ENCODE measurements at places on chromosomes 13 and 19.

DNA sequence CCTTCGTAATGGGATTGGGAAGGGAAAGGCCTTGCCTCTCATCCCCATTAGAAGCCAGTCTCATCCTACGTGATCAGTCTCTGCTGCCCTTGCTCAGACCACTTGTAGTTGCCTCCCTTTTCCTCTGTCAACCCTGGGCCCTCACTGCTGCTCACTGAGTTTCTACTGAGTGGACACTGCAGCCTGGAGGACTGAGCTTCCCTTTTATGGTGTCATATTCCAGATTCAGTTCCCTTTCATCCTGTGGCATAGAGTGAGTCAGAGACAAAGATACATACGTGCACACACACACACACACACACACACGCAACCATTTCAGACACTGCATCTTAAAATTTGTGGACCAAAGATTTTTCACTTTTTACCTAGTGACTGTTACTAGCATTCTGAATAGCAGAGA lies 56.6 kb downstream of the COG3 start:
- DNase-seq, result no peak

DNA sequence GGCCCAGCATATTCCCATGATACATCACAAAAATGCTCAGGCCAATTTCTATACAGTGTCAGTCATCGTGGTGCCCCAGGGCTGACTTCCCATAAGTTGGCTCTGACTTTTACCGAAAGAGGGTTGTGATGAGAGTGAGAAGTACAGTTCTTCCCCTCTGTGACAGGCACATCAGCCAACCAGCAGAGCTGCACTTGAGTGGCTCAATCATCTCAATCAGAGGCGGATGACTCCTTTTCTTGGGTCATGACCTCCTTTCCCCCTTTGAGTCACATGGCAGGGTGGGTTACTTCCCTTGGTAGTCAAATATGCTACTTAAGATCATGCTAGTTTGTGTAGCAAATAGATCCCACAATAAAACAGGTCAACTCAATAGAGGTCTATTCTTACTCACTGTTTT lies 6.9 kb upstream of the AMER2 start:
- DNase-seq, result no peak

DNA sequence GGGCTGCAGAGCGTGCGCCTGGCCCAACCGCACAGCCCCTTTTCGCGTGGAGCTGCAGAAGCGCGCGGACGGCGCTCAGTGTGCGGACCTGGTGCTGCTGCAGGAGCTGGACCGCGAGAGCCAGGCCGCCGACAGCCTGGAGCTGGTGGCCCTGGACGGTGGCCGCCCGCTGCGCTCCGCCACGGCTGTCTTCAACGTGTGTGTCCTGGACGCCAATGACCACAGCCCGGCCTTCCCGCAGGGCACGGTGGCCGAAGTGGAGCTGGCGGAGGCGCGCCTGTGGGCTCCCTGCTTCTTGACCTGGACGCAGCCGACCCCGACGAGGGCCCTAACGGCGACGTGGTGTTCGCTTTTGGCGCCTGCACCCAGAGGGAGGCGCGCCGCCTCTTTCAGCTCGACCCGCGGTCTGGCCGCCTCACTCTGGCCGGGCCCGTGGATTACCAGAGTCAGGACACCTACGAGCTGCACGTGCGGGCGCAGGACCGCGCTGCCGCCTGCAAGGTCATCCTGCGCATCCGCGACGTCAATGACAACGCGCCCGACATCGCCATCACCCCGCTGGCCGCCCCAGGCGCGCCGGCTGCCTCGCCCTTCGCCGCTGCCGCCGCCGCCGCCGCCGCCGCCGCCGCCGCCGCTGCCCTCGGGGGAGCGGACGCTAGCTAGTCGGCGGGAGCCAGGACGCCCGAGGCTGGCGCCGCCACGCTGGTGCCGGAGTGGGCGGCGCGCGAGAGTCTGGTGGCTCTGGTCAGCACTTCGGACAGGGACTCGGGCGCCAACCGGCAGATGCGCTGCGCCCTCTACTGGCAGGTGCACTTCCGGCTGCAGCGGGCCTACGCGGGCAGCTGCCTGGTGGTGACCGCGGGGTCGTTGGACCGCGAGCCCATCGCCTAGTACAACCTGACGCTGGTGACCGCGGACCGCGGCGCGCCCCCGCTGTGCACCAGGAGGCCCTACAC lies 172.2 kb downstream of the OLFM4 start:
- no peak for DNase-seq

GRCh38 chr19:45730368-45731288 lies at the start of gene FBXO46:
Gene FBXO46 (minus strand): TSS chr19:45730896. CDS start chr19:45713495, 17,401 bp downstream.
- DNase-seq, result peak; percentile 80

- no peak for DNase-seq
These were observed 5.7 kb downstream of the TLE5 start for GRCh38 chr19:3056417-3057088.

DNA sequence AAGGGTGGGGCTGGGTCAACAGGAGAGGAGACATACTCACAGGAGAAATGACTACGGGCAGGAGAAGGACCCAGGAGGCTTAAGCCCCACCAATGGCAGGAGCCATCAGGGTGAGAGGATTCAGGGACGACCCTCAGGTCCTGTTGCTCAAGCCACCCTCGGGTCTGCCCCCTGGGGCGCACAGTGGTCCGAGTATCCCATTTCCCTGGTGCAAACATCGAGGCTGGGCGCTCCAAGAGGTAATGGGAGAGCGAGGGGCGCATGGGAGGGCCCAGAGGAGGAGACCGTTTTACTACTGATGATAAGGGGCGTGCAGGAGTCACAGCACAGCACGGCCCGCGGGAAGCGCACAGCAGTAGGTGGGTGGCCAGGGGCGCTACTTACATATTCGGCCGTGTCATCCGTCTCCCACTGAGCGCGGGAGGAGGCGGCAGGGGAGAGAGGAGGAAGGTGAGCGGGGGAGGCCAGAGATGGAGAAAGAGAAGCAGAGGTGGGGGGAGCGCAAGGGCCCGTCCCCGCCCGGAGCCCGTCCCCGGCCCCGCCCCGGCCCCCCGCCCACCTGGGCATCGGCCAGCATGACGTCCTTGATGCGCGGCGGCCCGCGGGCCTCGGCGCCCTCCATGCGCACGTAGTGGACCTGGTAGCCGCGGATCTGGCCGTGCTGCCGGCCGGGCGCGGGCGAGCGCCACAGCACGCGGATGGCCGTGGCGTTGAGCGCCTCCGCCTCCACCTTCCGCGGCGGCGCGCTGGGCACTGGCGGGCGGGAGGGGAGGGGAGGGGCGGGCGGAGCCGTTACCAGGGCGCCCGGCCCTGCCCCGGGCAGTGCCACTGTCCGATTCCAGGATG lies 111.5 kb downstream of the PTPRS start:
- no peak for DNase-seq

DNA sequence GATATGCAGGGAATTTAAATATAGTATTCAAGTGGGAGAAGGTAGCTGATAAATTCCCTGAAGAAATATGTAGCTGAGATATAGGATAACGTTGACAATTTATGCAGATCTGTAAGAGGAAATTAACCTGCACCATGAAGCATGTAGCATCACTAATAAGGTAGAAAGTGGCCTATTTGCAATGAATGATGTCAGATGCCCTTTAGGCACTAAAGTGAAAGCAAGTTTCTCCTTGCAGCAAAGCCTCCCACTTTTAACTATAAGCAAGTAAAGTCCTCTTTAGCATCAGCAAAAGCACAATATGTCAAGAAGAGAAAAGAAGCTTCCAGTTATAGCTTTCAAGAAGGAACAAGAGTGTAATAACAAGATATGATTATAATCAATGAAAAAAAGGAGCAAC lies 102.5 kb upstream of the SLITRK1 start:
- no peak for DNase-seq

- no peak for DNase-seq
These were observed 90.6 kb downstream of the SGCG start for GRCh38 chr13:23271331-23271730.

DNA sequence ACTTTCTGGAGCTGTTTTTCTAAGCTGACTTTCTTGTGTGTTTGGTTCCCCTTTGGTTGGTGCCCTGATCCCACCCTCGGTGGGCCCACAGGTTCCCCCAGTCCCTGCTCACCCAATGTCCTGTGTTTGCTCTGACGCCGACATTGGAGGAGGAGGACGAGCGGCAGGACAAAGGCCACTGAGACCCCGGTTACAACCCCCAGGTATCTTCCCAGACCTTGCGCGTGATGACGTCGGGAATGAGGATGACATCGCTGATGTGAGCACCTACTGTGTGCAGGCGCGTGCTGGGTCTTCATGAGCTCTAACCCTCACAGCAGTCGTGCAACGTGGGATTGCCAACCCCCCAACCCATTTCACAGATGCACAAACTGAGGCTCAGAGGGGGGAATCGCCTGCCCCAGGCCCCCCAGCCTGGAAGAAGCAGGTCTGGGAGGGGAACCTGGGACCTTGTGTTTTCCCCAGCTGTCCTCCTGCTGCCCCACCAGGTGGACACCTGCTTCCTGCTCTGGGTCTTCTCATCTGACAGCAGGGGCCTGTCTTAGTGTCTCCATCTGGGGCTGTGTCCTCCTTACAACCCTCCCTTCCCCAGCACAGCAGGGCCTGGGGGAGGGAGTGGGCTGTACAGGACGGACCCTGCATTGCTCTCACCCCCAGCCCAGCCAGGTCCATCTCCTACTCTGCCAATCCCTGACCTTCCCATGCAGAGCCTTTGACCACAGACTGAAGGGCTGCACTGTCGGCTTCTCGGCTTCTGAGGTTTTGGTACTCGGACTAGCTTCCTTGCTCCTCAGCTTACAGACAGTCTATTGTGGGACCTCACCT lies 4.7 kb upstream of the LILRA6 start:
- no peak for DNase-seq

DNA sequence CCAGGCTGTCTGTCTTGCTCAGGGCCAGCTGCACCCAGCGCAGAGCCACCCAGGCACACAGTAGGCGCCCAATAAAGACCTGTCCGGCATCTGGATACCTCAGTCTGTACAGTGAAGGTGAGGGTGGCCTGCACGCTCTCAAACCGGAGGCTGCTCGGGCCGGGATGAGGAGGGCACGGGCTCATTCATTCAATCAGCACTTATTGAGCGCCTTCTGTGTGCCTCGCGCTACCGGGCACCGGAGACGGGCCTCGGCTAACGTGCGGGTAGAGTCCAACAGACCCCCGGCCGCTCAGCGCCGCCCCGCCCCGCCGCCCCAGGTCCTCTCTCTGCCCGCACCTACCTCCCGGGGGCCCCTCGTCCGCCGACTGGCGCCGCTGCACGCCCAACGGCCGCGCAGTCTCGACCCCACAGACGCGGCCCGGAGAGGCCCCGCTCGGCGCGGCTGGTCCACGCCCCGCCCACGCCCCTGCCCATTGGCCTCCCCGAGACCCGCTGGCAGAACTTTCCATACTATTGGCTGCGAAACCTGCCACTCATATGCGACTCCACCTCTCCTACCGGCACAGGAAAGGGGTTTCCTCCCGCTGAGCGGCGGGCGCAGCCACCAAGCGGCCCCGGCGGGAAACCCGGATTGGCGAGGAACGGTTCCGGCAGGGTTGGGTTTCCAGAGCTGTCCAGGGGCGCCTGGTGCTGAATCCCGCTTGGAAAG lies at the start of gene SLC39A3:
Gene SLC39A3, minus strand, starts transcription at position 416 of the 712 bp plus-strand sequence. CDS start 2,760 bp downstream, outside the sequence.
- DNase-seq, result peak; percentile 99

- no peak for DNase-seq
These were observed 34.9 kb downstream of the HTR2A start for GRCh38 chr13:46861959-46862358.

- no peak for DNase-seq
These were observed 12.8 kb downstream of the ZNF439 start for GRCh38 chr19:11861301-11861700.

DNA sequence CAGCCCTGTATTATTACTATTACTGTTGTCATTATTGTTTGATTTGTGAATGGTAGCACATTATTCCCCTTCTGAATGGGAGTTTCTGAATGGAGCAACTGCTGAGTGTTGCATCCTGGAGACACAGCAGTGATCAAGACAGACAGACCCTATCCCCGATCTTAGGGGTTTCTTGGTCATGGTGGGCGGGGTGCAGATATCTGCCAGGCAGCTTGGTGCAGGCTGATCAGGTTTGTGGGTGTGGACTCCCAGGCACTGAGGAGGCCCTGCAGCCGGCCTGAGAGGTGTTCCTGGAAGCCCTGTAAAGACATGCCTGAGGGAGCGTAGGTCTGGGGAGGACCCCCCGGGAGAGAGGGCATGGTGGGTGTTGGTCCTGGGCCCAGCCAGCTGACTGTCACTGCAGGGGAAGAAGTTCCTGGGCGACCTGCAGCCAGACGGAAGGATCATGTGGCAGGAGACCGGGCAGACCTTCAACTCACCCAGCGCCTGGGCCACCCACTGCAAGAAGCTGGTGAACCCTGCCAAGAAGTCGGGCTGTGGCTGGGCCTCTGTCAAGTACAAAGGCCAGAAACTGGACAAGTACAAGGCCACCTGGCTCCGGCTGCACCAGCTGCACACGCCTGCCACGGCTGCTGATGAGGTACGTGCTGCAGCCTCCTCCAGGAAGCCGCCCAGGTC lies 2.1 kb downstream of the MPND start:
- DNase-seq, result no peak

GRCh38 chr19:51691074-51691583 lies 2.0 kb upstream of the SPACA6 start:
- DNase-seq, result no peak

GRCh38 chr13:29749401-29750182 lies 100.8 kb downstream of the UBL3 start:
- DNase-seq, result no peak

- no peak for DNase-seq
These were observed 310.9 kb downstream of the TDRD3 start for GRCh38 chr13:60707878-60708277.

- no peak for DNase-seq
These were observed at the start of gene BBC3 for GRCh38 chr19:47230921-47231214. Gene BBC3 (minus strand): TSS chr19:47231199. CDS start chr19:47228431, 2,768 bp downstream.

- DNase-seq, result no peak
These were observed 25.0 kb downstream of the SERPINE3 start for GRCh38 chr13:51364404-51365008.

- no peak for DNase-seq
These were observed 34.5 kb downstream of the UFM1 start for GRCh38 chr13:38384171-38384570.

- no peak for DNase-seq
These were observed 143.8 kb downstream of the EFNB2 start for GRCh38 chr13:106391681-106392080.

- DNase-seq, result no peak
These were observed 257.8 kb upstream of the IPO5 start for GRCh38 chr13:97695684-97696083.
